ENCODE measurements at places on chromosomes 2 and 18.

DNA sequence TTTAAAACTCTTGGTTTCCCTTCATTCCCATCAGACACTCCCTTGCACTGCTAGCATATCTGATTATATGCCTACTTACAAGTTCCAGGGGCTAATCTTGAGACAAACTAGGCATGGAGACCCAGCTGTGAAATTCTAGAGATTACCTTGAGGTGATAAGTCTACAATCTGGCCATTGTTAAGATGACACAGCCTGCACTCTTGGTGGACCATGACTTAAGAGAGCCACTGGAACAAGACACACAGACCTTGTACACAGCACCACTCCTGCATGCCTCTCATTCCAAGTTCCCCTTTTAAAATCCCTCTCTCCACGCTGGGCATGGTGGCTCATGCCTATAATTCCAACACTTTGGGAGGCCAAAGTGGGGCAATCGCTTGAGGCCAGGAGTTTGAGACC is 387.2 kb upstream of the DCC start:
- DNase-seq = no peak

- no peak for DNase-seq
These were observed 339.0 kb downstream of the RAD51AP2 start for GRCh38 chr2:17179145-17179808.

- DNase-seq = no peak
These were observed 25.7 kb upstream of the KCNJ13 start for GRCh38 chr2:232802091-232802490.

DNA sequence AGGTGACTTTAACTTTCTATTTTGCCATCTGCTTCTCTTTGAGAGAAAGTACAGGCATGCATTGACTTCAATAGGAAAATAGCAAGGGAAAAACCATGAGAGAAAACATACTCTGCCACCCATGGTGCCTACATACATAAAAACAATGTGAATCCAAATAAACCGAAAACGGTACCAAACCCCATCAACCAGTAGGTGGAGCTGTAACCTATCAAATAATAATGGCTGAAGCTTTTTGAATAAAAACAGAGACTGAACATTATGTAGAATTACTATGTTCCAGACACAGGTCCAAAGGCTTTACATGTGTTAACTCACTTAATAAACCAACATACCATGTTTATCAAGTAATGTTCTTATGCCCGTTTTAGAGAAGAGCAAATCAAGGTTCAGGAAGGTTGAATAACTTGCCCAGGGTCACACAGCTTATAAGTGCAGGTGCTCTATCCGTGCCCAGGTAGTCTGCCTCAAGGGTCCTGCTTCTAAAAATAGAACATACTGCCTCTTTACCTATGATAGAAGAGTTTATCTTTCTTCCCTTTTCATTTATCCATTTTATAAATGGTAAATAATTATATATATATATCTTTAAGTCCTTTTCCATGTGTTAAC is 293.9 kb upstream of the SYT4 start:
- peak; percentile 46 for DNase-seq

- DNase-seq = no peak
These were observed 57.7 kb downstream of the BIN1 start for GRCh38 chr2:127048969-127049897.

DNA sequence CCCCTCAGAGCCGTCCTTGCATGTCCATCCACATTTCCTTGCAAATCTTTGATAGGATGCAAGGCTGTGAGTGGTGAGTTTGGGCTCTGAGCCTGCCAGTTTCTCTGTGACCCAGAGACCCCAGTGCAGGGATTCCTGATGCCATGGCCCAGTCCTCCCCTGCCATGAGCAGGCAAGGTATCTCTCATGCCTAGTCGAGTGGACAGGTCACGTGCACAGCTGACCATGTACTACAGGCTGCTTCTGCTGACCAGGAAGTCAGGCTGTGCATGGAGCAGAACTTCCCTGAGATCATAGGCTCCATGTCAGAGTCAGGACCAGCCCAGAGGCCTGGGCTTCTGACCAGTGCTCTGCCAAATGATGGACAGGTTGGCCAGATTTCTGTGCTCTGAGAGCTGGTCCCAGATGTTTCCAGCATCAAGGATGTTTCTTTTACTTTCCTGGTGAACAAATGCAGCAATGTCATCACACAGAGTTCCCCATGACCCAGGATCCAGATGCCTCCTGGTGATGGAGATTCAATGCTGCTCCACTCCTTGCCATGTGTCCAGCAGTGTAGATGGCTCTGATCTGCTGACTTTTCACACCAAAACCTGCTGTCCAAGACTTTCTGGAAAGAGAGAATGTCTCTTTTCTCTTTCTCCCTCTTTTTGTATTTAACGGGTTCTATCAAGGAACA is 321.6 kb upstream of the HS6ST1 start:
- DNase-seq = no peak

- no peak for DNase-seq
These were observed 2.7 kb downstream of the IKZF2 start for GRCh38 chr2:213148572-213149261.

- DNase-seq = no peak
These were observed 205.1 kb upstream of the SRD5A2 start for GRCh38 chr2:31785876-31786275.

DNA sequence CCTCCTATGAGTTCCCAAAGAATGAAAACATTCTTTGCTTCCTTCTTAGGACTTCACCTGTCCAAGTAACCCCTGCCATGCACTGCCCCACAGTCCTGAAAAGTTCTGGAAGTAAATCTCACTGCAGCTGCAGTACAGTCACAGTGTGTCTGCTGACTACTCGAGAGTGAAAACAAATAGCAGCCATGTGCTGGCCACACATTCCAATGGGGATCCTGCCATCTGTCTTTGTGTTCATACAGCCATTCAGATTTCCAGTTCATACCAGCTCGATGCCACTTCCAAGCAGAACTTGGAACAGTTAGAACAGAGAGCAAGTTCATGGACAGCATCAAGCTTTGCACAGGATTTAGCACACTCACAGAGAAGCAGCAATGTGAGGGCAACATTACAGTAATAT is 629.9 kb upstream of the ACVR2A start:
- DNase-seq = no peak

- DNase-seq = no peak
These were observed 190.3 kb downstream of the C1D start for GRCh38 chr2:67872481-67872880.

DNA sequence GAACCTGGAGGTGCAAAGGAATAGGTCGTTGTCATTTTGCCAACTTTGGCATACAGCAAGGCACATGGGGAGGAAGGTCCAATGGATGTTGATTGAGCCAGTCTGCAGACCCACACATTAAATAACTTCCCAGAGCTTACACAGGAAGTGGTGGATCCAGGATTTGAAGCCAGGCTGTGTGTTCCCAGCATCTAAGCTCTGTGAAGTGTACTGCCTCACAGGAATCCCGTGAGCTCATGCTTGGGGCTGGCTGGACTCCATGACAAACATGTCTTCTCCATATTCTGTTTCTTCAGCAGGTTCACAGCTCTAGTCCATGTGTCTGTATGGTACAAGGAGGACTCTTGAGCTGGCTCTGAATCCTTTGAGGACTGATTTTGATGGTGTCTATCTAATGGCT is 63.9 kb downstream of the KLHL29 start:
- no peak for DNase-seq

GRCh38 chr2:12732651-12733050 is 15.9 kb downstream of the TRIB2 start:
- no peak for DNase-seq

DNA sequence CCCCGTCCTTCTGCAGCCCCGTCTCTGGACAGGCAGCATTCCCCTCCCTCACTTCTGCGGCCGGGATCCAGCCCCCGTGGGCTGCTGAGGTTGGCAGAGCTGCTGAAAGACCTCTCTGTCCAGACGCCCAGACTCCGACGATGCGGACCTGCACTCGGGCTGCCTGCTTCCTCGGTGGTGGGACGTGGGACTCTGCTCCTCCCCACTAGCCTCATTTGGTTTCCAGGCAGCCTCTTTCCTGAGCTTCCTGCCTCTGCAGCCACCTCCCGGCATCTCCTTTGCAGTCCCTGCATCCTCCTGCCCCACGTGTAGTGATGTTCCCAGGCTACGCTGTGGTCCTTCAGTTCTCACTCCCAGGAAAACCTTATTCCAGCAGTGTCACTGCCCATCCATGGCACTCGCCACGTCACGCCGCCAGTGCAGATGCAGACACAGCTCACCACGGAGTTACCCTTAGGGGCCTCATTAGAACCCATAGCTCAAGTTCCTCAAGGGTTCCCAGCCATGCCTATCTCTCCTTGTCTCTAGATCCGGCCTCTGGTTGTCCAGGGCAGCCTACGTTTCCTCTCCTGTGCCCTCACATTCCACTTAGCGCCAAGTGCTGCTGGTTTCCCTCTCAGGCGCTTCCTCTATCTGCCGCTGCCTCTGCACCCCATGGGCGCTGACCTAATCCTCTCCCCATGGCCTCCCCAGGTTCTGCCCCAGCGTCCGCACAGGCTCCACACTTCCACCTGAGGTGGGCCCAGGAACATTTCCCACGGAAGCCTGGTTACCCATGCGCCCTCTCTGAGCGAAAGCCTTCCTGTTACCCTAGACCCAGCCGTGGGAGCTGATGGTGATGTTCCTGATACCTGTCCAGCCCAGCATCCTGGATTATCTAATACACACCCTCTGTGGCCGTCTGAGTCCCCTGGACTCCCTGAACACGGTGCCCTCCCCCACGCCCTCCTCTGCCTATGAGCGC is 318.3 kb upstream of the MYT1L start:
- no peak for DNase-seq

DNA sequence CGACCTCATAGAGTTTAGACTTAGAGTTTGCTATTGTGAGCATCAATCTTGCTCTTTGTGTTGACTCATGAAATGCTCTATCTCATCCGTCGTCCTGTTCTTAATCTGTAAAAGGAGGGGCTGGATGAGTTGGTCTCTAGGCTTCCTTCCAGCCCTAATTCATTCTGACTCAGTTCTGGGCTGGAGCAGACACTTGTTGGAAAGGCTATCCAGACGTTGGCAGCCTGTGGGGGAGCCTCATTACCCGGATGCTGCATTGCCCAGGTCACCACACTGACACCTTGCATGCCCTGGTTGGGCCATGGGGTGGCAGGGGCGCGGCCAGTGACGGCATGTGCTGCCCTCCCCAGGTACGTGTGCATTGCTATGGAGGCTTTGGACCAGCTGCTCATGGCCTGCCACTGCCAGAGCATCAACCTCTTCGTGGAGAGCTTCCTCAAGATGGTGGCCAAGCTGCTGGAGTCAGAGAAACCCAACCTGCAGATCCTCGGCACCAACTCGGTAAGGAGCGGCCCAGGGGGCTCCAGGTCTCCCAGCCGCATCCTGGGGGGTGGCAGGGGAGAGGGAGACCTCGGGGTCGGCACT is 61.5 kb downstream of the EFR3B start:
- no peak for DNase-seq

GRCh38 chr2:43367012-43367782 is 140.8 kb upstream of the ZFP36L2 start:
- DNase-seq = no peak

DNA sequence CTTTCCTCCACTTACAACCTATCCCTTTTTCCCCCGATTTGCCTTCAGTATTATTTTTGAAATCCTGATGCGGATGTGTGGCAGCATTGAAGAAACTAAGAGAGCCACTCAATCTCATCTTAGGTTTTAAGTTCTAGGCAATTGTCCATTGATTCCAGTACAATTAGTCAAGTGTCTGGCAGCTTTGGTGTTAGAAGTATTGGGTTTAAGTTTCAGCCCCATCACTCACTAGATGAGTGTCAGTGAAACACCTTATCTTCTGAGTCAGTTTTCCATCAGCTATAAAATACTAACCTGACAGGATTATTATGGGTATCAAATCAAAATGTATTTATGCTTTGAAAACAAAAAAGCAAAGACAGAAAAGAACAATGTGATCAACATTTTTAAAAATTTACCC is 16.8 kb upstream of the CUL3 start:
- DNase-seq = no peak

DNA sequence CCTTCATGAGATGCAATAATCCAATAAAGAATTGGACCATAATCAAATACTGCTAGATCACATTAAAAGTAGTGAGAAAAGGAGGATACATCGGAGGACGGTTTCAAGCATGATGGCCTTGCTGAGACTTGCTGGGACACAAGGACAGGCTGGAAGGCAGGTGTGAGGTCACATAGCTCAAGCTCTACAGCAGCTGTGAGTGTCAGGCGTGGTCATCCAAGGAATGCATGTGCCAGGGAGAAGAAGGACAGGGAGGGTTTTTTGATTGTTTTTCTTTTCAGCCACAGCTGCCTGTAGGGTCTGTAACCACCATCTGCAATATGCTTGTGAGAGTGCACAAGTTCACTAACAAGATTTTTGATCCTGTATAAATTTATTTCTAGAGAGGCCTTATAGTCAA is 57.6 kb downstream of the BMP10 start:
- DNase-seq = no peak

DNA sequence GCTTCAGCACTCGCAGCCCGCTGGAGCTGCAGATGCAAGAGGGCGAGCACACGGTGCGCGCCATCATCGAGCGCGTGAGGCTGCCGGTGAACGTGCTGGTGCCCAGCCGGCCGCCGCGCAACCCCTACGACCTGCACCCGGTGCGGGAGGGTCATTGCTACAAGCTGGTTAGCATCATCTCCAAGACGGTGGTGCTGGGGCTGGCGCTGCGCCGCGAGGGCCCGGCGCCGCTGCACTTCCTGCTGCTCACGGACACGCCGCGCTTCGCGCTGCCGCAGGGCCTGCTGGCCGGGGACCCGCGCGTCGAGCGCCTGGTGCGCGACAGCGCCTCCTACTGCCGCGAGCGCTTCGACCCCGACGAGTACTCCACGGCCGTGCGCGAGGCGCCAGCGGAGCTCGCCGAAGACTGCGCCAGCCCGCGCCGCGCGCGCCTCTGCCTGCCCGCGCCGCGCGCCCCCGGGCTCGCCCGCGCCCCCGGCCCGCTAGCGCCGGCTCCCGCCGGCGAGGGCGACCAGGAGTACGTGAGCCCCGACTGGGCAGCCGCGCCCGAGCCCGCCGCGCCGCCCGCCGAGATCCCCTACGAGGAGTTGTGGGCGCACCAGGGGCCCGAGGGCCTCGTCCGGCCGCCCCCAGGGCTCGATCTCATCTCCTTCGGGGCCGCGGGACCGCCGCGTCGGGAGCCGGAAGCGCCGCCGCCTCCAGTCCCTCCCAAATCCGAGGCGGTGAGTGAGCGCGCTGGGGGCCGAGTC is 11.8 kb downstream of the GAREM2 start:
- no peak for DNase-seq

DNA sequence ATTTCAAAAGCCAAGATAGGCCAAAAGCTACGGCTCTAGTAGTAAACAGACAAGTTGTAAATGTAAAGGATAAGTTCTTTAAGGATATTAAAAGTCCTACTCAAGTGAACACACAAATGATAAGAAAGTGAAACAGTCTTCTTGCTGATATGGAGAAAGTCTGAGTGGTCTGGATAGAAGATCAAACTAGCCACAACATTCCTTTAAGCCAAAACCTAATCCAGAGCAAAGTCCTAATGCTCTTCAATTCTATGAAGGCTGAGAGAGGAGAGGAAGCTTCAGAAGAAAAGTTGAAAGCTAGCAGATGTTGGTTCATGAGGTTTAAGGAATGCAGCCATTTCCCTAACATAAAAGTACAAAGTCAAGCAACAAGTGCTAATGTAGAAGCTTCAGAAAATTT is 111.7 kb upstream of the ZEB2 start:
- no peak for DNase-seq

DNA sequence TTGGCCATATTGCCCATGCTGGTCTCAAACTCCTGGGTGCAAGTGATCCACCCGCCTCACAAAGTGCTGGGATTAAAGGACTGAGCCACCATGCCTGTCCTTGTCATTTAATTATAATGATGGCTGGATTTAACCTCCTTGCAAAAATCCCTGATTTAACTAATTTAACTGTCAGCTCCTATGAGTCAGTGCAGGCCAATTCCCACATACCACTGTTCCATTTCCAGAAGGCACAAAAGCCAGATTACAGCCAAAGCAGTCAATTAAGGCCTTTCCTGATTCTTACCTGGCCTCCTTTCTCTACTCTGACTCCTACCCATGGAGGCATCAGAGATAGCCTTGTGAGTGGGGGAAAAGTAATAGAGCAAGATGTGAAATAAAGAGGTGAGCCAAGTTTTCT is 12.3 kb upstream of the SLC35F5 start:
- DNase-seq = no peak
